ENCODE measurements at places on chromosomes 4 and X. TPM values are rescaled to one million over a fixed set of nuclear protein-coding genes. Genes with fewer than 3 reads are reported as not detected.

PPBP gene
- total RNA-seq = not detected

AFAP1 gene
- total RNA-seq = 30.6 TPM

GRCh38 chr4:10100734-10101216, 15.8 kb downstream of the WDR1 start:
- DNase-seq = no peak
- peaks cover 100% of the 10 kb centered on the region for H3K4me1 ChIP-seq
- H3K27ac ChIP-seq = peak overlapping the region; percentile 49
- no peaks in the 10 kb centered on the region for H3K27me3 ChIP-seq
- peak overlapping the region; percentile 76 for H3K4me3 ChIP-seq

DNA sequence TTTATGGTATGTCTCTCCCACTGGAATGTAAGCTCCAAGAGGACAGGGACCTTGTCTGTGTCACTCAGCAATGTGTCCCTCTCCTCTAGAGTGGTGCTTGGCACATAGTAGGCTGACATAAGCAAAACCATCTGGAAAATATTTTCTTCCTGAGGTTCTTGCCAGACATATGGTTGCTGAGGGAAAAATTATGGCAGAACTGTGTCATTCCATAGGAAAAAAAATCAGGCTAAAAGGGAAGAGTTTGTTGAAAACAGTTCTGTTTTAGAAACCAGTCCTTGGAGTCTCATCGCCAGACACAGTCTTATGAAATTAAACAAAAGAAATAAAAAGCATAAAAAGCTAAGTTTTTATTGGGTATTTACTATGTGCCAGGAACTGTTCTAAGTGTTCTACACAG, 60.9 kb downstream of the RTL9 start:
- no peak overlapping the region for H3K27ac ChIP-seq
- H3K36me3 ChIP-seq = no peaks in the 10 kb centered on the region
- H3K27me3 ChIP-seq = peaks cover 54% of the 10 kb centered on the region
- no peak overlapping the region for H3K4me3 ChIP-seq

DNA sequence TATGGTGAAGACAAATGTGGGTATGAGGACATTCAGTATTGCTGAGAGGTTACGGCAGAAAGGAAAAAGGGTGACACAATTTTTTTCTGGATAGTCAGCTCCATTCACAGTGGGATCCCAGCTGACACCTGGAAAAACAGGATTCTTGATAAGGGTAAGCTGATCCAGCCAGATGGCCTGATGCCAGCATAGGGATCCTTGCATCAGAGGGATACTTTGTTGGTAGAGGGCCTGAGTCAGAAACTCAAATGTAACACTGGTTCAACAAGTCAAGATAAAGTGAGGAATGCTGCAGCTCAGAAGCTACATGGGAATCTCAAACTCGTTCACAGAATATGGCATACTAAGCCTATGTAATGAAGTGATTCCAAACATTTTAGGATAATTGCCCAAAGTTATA, 726.7 kb downstream of the C4orf33 start:
- DNase-seq = no peak
- H3K4me3 ChIP-seq = no peak overlapping the region

GPC4 gene
- total RNA-seq = not detected

GRCh38 chr4:113003841-113004240, 45.6 kb upstream of the ANK2 start:
- no peak for DNase-seq
- H3K27me3 ChIP-seq = no peaks in the 10 kb centered on the region
- H3K27ac ChIP-seq = no peak overlapping the region
- H3K36me3 ChIP-seq = no peaks in the 10 kb centered on the region
- H3K4me3 ChIP-seq = no peak overlapping the region

UGT2B11 gene
- total RNA-seq = not detected

DNA sequence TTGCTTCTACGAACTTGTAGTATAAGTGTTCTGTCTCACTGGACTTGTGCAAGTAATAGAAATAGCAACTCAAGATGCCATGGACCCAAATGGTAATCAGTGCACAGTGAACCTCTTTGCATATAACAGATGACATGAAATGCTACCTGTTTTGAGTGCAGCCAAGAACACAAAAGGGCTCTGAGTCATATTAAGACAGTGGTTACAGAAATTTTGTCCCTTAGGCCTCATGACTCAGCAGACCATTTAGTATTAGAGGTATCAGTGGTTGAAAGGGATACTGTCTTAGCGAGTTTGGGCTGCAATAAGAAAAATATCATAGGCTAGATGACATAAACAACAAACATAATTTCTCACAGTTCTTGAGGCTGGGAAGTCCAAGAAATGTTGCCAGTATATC, 502.9 kb upstream of the PCDH10 start:
- DNase-seq = no peak
- no peak overlapping the region for H3K4me3 ChIP-seq
- H3K27ac ChIP-seq = no peak overlapping the region
- H3K36me3 ChIP-seq = no peaks in the 10 kb centered on the region

DNA sequence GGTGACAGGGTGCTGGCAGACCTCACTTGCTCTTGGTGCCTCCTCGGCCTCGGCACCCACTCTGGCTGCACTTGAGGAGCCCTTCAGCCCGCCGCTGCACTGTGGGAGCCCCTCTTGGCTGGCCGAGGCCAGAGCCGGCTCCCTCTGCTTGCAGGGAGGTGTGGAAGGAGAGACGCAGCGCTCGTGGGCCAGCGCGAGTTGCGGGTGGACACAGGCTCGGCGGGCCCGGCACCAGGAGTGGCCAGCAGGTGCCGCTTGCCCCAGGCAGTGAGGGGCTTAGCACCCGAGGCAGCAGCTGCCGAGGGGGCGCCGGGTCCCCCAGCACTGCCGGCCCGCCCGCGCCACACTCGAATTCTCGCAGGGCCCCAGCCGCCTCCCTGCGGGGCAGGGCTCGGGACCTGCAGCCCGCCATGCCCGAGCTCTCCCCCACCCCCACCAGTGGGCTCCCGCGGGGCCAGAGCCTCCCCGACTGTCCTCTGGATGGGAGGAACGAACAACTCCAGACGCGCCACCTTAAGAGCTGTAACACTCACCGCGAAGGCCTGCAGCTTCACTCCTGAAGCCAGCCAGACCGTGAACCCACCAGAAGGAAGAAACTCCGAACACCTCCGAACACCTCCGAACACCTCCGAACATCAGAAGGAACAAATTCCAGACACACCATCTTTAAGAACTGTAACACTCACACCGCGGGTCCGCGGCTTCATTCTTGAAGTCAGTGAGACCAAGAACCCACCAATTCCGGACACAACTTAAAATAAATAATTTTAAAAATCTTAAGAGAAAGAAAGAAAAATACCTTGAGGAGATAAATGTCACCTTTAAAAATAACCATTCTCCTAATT, 311.1 kb upstream of the SLC7A11 start:
- no peak overlapping the region for H3K4me3 ChIP-seq
- no peaks in the 10 kb centered on the region for H3K27me3 ChIP-seq
- H3K4me1 ChIP-seq = no peaks in the 10 kb centered on the region

DNA sequence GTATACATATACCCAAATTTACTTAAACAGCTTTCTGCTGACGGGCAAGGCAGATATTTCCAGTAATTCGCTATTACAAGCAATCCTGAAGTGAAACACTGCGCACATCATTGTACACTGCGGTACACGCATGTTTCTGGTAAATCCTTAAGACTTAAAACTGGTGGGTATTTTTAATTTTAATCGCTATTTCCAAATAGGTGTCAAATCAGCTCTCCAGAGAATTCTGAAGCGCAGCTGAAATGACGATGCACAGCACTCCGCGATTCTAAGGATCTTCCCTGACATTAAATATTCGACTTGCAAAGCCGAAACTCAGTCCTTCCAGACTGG, 361 bp downstream of the TMEM128 start:
- H3K27me3 ChIP-seq = no peaks in the 10 kb centered on the region
- peak overlapping the region; percentile 86 for H3K4me3 ChIP-seq
- peaks cover 32% of the 10 kb centered on the region for H3K4me1 ChIP-seq
- H3K36me3 ChIP-seq = peaks cover 12% of the 10 kb centered on the region
- no peak for DNase-seq

DNA sequence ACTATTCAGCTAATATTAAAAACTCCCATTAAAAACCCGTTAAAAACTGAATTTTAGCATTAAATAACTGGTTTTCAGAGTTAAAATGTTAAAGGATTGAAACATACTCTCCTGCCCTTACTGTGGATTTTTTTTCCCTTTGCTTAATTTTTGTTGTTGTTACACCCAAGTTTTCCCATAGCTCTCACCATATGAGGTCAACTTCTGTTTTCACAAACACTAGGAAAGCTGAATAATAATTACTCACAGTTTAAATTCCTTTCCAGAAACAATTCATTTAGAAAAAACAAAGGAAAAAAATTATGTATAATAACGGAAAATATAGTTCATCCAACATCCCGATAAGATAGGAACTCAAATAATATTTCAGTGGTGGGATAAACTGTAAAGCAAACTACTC, 129.0 kb downstream of the PPP3CA start:
- no peaks in the 10 kb centered on the region for H3K27me3 ChIP-seq
- H3K36me3 ChIP-seq = no peaks in the 10 kb centered on the region
- no peak for DNase-seq
- no peak overlapping the region for H3K27ac ChIP-seq
- H3K4me1 ChIP-seq = no peaks in the 10 kb centered on the region
- H3K4me3 ChIP-seq = no peak overlapping the region

DNA sequence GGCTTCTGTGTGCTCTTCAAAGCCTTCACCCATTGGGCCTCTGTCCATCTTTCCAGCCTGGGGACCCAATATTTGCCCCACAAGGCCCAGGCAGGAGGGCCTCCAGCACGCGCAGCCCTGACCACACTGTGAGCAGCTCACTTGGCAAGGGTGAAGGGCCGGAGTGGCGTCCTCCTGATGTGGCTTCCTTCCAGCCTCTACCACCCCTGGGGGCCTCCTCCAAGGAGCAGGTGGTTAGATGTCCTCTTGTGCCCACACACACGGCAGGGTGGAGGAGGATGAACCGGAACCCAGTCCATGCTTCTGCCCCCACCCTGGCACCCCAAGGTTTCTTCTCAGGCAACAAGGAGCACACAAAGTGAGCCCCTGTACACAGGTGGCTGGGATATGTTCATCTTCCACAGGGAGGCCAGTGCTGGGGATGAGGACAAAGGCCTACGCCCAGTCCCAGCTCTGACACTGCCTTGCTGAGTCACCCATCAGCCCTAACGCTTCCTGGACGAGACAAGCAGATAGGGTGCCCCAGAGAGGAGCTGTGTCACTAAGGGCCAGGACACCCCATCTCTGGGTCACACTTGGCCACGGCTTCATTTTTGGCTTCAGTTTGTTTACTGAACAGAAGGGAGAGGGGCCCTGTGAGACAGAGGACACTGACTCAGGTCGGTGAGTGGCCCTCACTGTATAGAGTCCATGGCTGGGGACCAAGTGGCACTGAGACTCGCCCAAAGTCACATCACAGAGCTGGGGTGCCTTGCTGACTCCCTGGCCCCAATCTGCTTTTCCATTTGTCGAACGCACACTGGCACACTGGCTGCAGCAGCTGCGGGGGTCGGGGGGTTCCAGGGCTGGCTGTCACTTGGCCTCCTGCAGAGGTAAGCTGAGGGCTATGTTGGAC, 1.9 kb downstream of the UBL4A start:
- H3K4me1 ChIP-seq = peaks cover 14% of the 10 kb centered on the region
- DNase-seq = no peak
- H3K27me3 ChIP-seq = no peaks in the 10 kb centered on the region
- H3K27ac ChIP-seq = no peak overlapping the region

PNMA3 gene
- total RNA-seq = 1.3 TPM

DNA sequence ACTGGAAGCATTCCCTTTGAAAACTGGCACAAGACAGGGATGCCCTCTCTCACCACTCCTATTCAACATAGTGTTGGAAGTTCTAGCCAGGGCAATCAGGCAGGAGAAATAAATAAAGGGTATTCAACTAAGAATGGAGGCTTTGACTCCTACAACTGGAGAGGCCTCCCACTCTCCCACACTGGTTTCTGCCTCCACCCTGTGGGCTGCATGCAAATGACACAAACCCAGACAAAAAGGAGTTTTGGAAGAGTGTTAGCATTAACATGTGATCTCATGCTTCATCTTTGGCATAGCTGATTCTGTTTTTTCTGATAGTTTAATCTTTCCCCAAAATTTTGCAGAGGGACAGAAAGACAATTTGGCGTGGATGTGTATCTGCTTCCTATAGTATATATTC, 80.8 kb upstream of the IQCM start:
- H3K27ac ChIP-seq = no peak overlapping the region
- no peak overlapping the region for H3K4me3 ChIP-seq
- H3K36me3 ChIP-seq = no peaks in the 10 kb centered on the region
- no peaks in the 10 kb centered on the region for H3K27me3 ChIP-seq

MAGEC2 gene
- not detected for total RNA-seq

GRCh38 chr4:128649575-128650205, 159.8 kb upstream of the JADE1 start:
- DNase-seq = no peak
- H3K4me3 ChIP-seq = no peak overlapping the region
- H3K4me1 ChIP-seq = no peaks in the 10 kb centered on the region
- H3K27me3 ChIP-seq = no peaks in the 10 kb centered on the region

MND1 gene
- total RNA-seq = 38.4 TPM

DNA sequence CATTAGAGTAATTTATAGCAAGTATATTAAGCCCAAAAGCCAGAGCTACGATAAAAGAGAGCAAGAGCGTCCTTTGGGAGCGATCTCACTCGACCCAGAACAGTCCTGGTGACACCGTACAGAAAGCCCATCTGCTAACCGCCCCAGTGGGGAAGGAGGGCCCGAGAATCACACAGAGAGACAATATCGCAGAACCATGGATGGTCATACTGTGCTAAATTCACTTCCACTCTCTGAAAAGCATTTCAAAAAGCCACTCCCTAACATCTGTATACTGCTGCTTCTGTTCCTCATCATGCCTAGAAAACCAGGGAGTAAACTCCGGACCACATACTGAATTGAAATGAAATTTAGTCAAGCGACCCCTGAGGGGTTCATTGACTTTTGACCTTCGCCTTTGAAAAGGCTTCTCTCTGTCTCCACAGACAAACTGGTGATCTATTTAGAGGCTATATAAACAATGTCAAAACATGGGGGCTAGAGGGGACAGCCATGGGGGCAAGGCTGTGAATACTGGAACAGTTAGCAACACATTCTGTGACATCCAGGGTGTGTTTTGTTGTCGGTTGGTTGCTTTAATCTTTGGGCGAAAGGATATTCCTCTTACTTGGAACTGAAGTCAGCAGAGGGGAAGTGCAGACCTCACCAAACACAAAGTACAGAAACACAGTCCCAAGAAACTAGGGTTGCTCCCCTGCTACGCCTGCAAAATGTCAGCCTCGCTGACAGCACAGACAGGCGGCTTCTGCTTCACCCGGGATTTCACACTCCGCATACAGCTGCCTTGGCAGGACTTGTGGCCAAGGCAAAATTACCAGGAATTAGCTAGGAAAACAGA, 129.0 kb upstream of the RASGEF1B start:
- no peak for DNase-seq
- H3K4me3 ChIP-seq = no peak overlapping the region
- no peaks in the 10 kb centered on the region for H3K36me3 ChIP-seq
- no peaks in the 10 kb centered on the region for H3K27me3 ChIP-seq

All from activated T-cell treated with anti-CD3 and anti-CD28 coated beads, Interleukin-2, amount 50 U/mL, for 72 hours (primary cell).